Stimulated activated CD8-positive, alpha-beta memory T cell treated with anti-CD3 and anti-CD28 coated beads, Interleukin-7, amount 100 ng/mL, for 1 hour (primary cell): ENCODE measurements at places on chromosomes 4 and X.

DNA sequence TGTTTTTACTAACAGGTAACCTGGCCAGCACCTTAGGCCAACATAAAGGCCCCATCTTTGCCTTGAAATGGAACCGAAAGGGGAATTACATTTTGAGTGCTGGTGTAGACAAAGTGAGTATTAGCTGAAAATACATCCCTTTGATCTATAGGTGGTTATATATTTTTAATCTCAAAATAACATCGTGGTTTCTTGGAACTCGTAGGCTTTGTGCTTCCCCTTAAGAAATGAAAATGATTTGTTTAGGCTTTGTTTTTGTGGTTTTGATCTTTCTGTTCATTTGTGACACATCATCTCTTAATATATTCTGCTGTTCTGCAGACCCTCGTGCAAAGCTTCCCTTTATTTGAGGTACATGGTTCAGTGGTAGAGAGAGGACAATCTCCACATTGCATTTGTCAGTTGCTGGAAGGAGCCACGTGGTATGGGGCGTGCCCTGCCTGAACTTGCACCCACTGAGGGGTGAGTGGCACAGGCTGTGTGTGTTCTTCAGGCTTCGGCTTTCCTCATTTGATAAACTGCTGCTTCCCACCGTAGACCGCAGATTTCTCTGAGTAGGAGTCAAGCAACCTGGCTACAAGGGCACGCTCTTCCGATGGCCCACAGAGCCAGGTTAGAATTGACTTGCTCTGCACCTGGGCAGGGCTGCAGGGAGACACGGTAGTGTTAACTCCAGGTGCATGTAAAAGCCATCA is 72.2 kb downstream of the GPR143 start:
- DNase-seq, result no peak

GRCh38 chr4:8052160-8052691 is 106.4 kb downstream of the ABLIM2 start:
- DNase-seq, result no peak

GRCh38 chr4:55512922-55513571 is 33.7 kb downstream of the CLOCK start:
- no peak for DNase-seq

DNA sequence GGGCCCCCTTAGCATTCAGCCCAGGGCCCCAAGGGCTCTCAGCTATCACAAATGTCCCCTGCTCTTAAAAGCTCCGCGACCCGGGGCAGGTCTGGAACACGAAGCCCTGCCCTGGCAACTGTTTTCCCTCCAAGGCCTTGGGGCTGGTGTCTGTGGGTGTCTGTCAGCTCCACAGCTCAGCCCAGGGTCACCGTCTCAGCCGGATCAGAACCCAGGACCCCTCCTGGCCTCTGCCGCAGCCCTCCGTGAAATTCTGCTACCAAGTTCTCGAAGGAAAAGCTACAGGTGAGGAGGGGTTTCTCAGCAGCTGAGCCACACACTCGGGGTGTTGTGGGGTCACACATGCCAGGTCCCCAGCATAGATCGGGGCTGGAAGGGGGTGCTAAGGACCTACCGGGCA is 61.2 kb downstream of the ACOX3 start:
- DNase-seq, result no peak

- no peak for DNase-seq
These were observed 28.8 kb downstream of the NR0B1 start for GRCh38 chrX:30280428-30280827.

DNA sequence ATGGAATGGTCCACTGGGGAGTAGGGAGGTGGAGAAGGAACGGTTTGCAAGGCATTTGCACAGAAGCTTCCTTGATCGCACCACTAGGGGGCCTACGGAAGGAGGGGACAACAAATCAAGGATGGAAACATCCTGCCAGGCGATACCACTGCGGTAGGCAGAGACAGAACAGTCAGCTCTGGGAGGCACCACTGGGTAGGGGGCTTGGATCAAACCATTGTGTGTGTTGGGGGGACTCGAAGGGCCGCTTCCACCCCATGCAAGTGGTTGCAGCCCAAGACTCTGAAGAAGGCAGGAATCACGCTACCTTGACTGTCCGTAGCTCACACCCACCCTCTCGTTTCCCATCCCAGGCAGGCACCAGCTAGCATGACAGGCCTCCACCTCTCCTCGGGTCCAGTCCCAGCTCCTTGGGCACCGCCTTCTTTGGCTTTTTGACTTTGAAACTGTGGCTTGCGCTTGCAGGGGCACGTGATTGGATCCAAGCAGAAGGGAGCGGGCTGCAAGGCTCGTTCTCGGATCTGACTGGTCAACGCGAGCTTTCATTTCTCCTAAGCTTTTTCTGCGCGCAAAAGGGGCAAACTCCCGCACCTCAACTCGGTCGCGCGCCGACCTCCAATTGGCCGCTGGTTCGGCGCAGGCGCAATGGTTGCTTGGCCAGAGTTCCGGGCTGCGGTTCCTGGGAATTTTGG is 28.4 kb downstream of the GAGE1 start:
- DNase-seq, result no peak

GRCh38 chr4:147866532-147867271 is 134.8 kb downstream of the ARHGAP10 start:
- peak; percentile 79 for DNase-seq

GRCh38 chrX:133054761-133055405 is 42.0 kb downstream of the USP26 start:
- no peak for DNase-seq

DNA sequence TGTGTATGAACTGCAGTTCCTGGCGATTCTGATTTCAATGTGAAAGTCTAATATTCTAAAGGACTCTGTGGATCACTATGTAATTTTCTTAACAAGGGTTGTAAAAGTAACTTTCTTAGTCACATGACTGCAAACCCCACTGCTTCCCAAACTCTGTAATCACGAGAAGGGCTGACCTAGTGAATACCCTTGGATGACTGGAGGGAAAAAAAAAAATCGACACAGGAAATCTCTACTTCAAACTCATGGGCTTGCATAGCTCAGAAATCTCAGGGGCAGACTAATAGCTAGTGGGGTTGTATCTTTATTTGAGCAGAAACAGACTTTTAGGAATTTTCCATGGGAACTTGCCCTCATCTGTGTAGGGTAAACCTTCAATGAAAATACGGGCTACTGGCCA is 4.8 kb upstream of the MXRA5 start:
- DNase-seq, result no peak

DNA sequence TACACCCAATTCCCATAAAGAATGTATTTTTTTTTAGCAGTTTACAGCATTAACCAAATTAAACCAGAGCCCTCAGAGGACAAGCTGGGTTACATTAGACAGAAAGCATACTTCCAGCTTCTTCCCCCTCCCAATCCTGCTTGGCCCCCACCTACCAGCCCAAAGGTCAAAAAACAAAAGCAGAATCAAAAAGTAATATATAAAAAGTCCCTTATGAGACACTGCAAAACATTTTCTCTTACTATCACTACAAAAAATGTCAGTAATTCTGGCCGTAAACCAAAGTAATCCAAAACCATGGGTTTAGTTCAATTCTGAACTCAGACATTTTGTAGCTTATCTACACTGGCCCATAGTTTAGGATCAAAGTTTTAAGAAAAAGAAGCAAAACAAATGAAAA is 38.0 kb downstream of the APBB2 start:
- no peak for DNase-seq
